ENCODE measurements at places on chromosomes 7 and 10.
A peak's percentile ranks its signal among the peaks of the same experiment; 100 is the strongest.

DNA sequence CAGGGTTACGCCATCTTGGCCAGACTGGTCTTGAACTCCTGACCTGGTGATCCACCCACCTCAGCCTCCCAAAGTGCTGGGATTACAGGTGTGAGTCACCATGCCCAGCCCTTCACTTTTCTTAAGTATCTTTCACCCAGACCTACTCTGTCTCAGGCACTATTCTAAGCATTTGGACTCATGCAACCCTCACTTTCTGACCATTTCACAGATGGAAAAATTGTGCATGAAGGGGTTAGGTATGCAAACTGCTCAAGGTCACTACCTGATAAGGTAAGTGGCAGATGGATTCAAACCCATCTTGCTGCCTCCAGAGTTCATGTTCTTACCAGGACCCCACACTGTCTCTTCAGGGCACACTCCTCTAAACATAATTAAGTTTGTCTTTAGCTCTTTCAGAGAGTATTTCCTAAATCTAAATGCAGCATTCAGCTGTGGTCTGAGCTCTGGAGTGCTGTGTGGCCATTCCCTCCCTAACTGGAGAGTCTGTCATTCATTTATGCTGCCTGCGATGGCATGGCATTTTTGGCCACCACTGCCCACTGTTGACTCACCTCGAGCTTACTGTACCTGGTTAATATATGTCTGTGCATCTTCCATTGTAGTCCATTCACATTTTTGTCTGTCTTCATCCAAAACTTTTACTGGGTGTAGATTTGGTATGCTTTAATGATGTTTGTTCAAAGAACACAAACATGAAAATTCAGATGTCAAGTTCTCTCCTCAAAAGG, 88.4 kb downstream of the CCDC71L start:
- no peak for DNase-seq

DNA sequence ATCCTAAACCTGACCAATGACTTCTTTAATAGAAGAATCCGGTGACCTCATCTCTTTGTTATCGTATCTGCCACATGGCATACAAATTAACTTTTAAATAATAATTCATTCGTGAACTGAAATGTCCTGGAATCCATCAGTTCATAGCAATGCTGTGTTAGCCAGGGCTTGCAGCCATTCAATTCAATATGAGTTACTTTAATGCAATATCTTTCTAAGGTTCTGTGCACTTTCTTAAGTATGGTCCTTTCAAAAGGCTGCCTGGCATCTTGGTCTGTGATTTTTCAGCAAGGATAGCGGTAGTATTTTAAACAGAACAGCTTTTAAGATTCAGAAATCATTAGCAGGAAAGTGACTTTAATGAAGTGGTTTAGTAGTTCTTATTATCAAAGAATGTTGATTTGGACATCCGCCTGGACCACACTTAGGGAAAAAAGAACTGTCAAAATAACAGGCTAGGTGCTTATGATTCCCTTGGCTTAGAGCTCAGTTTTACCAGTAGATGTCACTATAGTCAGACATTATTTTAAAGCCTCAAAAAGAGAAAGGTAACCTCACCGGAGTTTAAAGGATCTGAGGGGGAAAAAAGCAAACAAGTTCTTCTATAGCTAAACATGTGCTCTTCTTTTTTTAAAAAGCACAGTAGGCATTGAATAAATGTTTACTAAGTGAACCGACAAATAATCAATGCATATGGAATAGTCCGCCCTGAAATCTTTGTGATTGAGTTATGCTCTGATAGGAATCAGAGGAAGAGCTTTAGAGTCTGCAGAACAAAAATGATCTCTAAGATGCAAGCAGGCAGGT, 22.7 kb downstream of the SLC35G1 start:
- DNase-seq = no peak

DNA sequence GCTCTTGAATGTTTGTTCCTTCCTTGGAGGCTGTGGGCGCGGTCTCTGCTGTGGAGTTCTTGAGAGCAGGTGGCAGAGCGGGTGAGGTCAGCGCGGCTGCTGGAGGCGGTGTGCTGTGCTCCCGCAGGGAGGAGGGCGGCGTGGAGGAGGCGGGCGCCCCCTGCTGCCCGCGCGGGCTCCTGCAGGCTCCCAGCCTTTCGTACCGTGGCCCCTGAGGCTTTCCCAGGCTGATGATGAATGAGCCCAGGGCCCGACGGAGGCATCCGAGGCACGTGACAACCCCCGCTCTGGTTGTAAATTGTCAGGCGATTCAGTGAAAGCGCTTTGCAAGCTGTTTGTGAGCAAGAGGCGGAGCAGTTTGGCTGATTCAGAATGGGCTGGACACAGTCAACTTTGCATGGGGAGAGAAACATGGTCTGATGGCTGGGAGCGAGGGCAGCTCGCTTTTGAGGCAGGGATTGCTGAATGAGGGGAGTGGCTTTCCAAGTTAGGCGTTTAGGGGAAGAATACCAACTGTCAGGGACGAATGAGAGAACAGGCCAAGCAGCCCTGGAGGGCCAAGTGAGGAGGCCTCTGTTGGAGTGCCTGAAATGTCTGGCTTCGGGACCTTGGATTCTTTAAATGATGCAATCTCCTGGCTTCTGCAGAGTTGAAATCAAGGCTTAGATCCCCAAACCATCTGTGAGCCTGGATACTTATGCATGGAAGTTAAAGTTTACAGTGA, 46.6 kb downstream of the CDHR3 start:
- DNase-seq = peak; percentile 72

- no peak for DNase-seq
These were observed 166.7 kb downstream of the POU6F2 start for GRCh38 chr7:39144420-39144819.

- no peak for DNase-seq
These were observed 90.5 kb downstream of the INHBA start for GRCh38 chr7:41612386-41612785.

DNA sequence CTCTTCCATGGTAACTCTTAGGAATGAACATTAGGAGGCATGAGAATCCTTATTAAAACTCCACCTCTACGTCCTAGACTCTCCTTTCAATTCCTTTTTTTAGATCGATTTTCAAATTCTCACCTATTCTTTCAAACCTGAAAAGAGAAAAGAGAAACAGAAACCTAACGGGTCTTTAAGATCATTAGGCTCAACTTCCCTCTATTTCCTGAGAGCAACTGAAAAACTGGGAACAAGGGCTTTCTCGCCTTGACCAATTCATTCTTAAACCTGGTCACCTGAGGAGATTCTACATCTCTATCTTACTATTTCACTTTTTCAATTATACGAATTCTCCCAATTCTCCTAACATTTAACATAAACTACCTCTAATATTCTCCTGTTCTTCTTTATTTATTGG, 2.8 kb downstream of the TFEC start:
- no peak for DNase-seq

DNA sequence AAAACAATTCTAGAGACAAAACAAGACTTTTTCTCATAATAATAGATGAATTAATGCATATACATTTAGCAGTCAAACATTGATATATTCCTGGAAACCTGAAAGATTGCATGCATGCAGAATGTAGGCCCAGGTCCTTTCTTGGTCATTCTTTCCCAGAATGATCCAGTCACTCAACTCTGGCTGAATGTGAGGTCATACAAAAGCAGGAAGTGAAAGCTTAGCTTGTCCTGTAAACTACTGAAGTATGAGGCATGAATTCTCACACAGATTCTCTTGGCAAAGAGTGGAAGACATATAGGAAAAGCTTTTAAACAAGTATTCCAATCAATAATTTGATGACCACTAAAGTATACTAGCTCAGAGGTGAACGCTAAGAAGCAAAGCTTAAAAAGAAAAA, 253.9 kb downstream of the PPP1R3A start:
- DNase-seq = no peak

DNA sequence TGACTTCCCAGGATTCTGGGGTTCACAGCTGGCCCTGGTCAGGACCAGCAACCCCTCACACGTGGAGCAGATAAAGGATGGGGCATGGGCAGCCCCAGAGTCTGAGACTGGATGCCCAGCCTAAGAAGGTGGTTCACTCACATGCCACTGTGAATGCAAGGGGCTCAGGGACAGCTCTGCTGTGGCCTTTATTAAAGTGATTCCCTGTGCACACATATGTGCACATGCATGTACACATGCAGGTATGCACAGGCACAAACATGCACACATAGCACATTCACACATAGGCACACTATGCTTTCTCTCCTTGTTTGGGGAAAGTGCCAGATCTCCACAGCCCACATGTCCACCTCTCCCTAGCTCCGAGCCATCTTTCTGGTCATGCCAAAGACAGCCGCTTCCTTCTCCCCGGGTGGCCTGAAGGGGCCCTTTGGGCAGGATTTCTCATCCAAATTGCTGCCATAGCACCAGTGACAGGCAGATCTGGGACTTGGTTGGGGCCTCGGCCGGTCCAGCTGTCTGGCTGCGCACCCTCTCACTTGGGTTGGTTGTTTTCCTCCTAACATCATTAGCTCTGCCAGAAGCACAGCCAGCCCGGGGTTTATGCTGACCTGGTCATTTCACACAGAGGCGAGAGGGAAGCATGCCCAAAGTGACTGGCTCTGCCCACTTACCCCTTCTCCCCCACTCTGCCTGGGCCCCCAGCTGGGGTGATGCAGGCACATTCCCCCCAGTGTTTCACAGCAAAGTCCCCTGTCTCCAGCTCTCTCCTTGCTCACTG, 1.4 kb downstream of the GCK start:
- no peak for DNase-seq

DNA sequence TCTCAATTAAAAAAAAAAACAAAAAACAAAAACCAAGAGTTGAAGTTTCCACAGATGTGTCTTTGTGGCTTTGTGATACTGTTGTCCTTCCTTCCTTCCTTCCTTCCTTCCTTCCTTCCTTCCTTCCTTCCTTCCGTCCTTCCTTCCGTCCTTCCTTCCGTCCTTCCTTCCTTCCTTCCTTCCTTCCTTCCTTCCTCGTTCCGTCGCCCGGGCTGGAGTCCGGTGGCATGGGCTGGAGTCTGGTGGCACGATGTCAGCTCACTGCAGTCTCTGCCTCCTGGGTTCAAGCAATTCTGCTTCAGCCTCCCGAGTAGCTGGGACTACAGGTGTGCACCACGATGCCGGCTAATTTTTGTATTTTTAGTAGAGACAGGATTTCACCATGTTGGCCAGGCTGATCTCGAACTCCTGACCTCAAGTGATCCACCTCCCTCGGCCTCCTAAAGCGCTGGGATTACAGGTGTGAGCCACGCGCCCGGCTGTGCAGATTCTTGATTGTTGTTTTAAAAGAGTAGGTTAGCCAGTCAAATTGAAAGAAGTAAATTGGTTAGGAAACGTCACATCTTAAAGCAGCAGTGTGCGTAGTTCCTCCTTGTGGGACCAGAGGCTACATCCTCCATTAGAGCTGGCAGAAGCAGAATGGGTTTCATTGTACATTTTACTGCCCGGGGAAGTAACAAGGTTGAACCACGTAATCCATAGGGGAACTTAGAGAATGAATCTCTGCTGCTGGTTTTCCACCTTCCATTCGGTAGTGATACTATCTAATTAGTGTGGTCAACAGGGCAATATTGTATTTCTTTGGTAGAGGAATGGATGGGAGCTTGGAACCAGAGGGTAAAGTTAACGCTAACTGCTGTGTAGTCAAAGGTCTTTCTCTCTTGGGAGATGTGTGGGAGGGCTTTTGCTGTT, 20.6 kb downstream of the DNAJB6 start:
- no peak for DNase-seq

DNA sequence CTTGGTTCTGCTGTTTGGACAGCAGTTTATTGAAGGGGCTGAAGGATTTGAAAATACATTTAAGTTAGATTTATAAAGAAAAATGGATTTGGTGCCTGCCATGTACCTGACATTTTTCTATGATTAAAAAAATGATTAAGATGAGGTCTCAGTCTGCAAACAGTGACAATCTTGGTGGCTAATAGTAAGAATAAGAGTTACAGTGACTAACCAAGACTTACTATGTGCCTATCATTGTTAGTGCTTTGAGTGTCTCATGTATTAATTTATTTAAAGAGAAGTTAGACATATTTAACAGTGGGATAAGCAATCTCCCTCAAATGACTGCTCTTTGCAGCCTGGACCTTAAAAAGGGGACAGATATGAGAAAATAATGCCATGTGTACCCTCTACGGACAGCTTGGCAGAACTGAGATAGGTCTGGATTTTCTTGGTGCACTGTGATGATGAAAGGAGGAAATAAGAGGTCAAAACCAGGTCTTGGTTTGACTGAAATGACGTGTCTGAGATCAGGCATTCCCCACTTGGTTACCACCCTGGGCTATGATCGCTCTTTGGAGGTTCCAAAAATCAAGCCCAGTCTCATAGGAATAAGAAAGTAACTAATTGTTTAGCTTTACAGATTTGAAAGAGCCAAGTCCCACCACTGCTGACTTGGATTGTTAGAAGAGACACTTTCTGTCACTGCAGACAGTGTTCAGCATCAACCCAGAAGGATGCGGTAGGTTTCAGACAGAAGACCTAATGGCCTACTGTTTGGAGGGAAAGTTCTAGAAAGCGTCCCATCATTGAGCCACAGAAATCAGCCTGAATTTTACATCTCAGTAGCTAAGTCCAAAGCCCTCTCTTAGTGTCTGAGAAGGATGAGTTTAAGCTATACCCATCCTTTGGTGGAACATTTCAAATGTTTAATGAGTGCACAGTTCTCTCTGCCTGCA, 2.1 kb downstream of the CASP7 start:
- DNase-seq = no peak

DNA sequence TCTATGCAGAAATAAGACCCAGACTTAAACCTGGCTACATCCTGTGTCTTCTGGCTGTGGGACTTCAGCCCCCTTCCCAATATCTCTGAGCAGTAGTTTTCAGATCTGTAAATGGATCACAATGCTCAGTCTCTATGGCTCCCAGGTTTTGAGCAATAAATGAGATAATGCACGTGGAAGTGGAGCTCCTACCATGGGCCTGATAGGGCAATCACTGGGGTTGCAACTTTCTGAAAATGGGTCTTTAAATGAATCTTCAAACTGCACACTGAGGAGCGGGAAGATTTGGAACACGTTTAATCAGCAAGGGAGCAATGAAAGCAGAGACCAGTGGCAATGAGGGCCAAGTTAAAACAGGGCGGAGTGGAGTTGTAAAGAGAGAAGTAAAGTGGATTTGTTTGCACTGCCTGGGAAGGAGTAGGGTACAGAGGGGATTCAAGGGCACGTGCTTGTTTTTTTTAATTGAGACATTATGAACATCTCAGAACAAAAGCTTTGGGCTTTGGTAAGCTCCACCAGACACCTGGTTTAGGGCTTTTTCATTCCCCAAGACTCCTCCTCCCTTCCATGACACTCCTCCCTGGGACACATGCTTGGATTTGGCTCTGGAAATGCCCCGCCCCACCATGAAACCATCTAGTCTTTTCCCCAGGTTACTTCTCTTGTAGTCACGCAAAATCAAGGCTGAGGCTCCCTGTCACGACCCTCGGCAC, 42.7 kb downstream of the PAPSS2 start:
- DNase-seq = no peak

DNA sequence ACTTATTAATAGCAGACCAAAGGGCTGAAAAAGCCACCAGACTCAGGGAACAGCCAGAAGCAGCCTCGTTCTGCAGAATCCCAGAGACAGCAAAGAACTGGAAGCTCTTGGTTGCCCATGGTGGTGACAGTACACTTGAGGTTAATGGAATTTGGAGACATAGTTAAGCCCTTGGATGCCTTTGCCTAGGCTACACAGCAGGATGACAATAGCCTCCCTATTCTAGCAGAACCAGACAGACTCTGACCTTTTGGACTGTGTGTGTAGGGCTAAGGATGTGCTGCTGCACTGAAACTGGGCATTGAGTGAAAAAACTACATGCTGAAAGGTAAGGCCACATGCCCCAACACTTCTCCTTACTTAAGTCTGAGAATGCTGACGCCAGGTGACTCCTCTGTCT, 22.7 kb downstream of the OTUD1 start:
- DNase-seq = no peak

- peak; percentile 30 for DNase-seq
These were observed 220.9 kb upstream of the MKLN1 start for GRCh38 chr7:131106681-131107336.

Measured in activated T-helper 1 cell treated with Interleukin-2 at 50 U/mL for 16 hours (primary cell).